HepG2 (cell line): ENCODE measurements at places on chromosomes 4 and X. TPM values are rescaled to one million over a fixed set of nuclear protein-coding genes. Genes with fewer than 3 reads are reported as not detected.

The OPRPN gene
- not detected in 2 replicates for total RNA-seq

The ASB12 gene
- not detected in 2 replicates for total RNA-seq

- no peaks in the 10 kb centered on the region for H3K36me3 ChIP-seq
- no peaks in the 10 kb centered on the region for H3K27me3 ChIP-seq
- H3K4me3 ChIP-seq: no peak overlapping the region
- no peak overlapping the region for H3K27ac ChIP-seq
- DNase-seq: no peak
- no peaks in the 10 kb centered on the region for H3K4me1 ChIP-seq
Measured at GRCh38 chr4:41538887-41539498, 1.0 kb downstream of the LIMCH1 start.

GRCh38 chr4:164239976-164240375 is 514.0 kb upstream of the SMIM31 start:
- no peaks in the 10 kb centered on the region for H3K4me1 ChIP-seq
- no peak overlapping the region for H3K27ac ChIP-seq
- DNase-seq: no peak

DNA sequence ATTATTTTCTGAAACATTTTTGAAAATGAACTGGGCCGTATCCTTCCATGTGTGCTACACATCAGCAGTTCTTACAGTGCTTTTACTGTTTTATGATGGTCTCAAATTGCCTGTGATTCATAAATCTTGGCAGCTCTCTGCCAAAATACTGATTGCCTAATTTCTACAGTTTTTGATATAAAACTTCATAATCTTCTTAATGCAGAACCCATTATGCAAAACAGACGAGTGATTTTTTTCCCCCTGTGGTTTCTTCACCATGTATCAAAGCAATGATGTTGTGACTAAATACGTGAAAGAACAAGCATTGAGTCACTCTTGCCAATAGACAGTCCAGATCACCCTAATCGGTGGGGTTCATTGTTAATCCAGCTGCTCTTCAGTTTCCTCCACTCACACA is 156.4 kb upstream of the WDR1 start:
- no peaks in the 10 kb centered on the region for H3K36me3 ChIP-seq
- no peaks in the 10 kb centered on the region; the same call in 1 of the 2 replicates for H3K27me3 ChIP-seq
- H3K27ac ChIP-seq: no peak overlapping the region
- no peaks in the 10 kb centered on the region for H3K4me1 ChIP-seq
